ENCODE measurements at places on chromosomes 3 and 15.

DNA sequence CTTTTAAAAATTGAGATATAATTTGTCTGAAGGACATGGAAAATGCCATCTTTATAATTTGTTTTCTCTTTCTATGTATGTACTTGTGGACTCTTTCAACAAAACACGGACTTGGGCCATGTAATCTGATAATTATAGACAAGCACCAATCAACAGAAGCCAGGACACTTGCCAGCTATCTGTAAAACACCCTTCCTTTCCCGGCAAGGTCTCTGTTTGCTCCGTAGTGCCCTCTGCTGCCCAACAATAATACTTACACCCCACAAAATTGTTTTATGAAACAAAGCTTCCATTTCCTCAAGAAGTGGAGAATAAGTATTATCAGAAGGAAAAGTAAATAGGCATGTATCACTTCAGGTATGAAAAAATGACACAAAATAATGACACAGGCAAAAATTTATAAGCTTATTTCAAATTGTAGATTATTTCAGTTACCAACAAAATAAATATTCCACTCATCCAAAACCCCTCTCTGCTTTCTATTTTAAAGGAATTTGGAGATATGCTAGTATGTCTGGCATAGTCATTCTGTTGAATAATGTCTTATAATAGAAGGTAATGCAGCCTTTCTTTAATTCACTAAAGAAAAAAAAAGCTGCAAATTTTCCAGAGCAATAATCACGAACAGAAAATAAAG, 32.8 kb downstream of the MYH15 start:
- DNase-seq = peak; percentile 71

DNA sequence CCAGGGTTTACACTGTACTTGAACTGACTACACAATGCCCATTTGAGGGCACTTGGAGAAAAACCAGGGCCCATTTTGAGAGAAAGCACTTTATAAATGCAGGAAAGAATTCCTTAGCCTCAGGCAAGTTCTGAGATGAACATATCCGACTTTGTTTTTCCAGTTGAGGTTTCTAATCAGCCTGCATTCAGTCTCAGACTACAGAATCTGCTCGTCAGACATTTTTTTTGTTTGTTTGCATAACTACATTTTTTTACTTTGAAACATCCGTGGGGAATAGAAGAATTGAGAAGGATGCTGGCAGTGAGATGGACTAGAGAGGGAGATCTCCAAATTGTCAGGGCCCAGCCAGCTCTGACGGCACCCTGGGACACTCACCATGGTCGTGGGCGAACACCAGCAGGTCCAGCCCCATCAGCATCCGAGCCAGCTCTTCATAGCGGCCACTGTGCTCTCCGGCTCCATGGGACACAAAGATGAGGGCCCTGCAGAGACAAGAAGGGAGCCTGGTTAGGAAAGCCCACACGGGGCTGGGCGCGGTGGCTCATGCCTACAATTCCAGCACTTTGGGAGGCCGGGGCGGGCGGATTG, 40.8 kb downstream of the MGLL start:
- no peak for DNase-seq

- DNase-seq = no peak
These were observed 82.9 kb upstream of the PXYLP1 start for GRCh38 chr3:141148770-141149169.

GRCh38 chr3:182704926-182705325, 88.4 kb upstream of the ATP11B start:
- DNase-seq = no peak

DNA sequence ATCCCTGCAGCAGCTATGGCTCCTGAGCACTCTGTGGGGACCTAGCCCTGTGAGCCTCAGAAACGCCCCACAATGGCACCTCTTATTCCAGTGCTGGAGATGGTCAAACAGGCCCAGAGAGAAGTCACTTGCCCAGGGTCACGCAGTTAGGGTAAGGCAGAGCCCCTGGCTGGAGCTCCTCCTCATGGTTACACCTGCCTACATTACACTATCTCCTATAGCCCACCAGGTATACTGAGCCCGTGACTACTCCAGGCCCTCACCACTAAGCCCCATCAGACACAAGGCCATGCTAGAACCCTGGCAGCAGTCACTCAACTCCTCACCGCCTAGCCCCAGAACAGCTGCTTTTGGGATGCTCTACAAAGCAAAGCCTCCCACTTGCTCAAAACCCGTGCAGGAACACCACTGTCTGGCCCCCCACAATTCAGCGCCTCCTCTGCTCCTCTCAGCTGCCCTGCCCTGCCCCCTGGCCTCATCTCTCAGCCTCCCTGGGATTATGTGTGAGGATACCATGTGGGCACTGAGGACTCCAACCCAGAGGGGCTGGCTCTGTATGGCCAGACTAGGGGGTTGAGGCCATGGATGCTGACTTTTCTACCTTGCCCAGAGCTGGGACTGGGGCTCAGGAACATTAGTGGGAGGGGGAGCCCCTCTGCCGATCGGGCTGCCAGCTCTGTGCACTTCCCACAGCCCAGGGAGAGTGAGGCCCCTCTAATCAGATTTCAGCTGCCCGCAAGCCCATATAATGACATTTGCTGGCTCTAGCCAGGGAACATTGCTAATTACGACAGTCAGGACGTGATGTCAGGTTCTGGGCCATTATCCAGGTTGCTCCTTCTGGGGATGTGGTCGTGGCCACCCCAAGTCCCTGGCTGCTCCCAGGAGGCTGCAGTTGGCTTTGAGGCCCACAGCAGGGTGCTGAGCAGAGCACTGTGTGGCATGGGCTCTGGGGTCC, 4.0 kb downstream of the NT5DC2 start:
- DNase-seq = no peak

- DNase-seq = no peak
These were observed 271.7 kb upstream of the GBE1 start for GRCh38 chr3:82033186-82033585.

GRCh38 chr15:83243634-83244033, 36.0 kb upstream of the HDGFL3 start:
- no peak for DNase-seq

DNA sequence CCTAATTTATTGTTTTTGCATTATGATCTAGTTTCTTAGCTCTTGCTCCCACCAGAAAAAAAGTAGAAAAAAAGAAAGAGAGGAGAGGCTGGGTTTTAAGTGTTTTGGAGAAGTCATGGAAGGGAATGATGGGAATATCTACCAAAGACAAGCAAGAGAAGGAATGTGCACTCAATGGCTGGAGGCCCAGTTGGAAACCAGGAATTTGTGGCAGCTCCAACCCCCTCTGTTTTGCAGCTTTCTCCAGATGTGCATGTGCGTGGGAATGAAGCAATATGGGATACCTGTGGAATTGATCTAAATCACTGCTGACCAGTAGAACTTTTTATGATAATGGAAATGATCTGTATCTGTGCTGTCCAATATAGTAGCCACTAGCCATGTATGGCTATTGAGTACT, 27.1 kb downstream of the EIF2AK4 start:
- DNase-seq = no peak

DNA sequence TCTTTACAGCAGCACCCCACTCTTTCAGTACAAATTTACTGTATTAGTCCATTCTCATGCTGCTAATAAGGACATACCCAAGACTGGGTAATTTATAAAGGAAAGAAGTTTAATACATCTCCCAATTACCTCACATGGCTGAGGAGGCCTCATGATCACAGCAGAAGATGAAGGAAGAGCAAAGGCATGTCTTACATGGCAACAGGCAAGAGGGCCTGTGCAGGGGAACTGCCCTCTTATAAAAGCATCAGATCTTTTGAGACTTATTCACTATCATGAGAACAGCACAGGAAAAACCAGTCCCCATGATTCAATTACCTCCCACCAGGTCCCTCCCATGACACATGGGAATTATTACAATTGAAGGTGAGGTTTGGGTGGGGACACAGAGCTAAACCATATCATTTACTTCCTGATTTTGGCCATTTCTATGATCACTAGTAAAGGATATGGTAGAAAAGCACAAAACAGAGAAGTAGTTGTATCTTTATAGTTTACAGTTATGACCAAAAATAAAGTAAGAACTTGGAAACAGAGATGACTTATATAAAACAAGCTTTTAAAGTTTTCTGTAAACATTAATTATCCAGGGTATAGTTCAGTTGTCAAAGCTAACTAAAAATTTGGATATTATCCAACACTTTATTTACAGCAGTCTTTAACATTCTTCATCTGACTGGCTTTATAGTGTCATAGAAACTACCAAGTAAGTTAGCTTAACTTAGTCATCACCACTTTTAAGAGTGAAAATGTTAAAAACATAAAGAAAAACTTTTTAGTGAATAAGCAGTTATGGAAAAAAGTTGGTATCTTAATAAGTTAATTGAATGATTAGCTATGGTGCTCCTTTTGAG, 40.2 kb downstream of the P2RY1 start:
- DNase-seq = no peak

DNA sequence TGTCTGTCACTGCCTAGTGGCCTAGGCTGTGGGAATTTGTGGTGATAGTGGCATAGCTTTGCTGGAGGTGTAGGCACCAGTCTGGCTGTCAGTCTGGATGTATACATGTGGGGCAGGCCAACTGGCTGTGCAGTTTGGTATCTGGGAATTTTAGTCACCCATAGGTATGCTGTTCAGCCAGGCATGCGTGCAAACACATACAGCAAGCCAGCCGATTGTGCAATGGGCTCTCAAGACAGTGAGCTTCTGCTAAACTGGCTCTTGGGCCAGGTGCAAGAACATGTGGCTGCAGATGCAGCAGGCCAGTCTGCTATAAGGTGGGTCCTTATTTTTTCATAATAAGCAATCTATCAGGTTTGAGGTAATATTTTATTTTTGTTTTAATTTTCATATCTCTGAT, 87.1 kb upstream of the PLSCR5 start:
- no peak for DNase-seq

- no peak for DNase-seq
These were observed 110.0 kb upstream of the DLG1 start for GRCh38 chr3:197408177-197408957.

All from D341Med (cell line).